GM12892 (cell line): ENCODE measurements at places on chromosomes 7 and 10.
A peak's percentile ranks its signal among the peaks of the same experiment; 100 is the strongest.

- no peak for DNase-seq
These were observed 59.4 kb downstream of the CALCR start for GRCh38 chr7:93515144-93515543.

DNA sequence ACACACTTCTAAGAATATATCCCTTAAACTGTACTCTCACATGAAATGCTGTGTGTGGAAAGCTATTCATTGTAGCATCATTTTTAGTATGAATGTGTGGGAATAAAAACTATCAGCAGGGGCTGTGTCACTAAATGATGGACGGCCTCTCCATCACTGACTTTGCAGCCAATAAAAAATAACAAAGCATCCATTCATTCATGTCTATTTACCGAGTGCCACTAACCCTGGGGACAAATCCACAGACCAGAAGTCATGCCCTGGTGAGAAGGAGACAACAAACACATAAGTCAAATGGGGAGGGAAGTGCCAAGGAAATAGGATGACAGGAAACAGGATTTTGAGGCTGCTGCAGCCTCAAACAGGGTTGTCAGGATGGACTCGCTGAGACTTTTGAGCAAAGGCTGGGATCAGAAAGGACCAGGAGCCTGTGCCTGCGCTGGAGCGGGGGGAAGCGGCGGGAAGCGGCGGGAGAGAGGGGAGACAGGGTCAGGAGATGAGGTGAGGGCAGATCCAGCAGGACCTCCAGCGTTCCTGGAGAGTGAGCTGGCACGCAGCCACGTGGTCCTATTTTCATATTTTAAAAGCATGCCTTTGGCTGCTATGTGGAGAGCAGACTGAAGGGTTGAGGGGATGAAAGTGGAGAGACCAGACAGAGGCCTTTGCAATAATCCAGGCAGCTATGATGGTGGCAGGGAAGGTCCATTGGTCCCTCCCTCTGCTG, 2.2 kb upstream of the NOM1 start:
- DNase-seq: no peak

GRCh38 chr7:132080467-132080866, 495.8 kb downstream of the PLXNA4 start:
- DNase-seq: no peak

DNA sequence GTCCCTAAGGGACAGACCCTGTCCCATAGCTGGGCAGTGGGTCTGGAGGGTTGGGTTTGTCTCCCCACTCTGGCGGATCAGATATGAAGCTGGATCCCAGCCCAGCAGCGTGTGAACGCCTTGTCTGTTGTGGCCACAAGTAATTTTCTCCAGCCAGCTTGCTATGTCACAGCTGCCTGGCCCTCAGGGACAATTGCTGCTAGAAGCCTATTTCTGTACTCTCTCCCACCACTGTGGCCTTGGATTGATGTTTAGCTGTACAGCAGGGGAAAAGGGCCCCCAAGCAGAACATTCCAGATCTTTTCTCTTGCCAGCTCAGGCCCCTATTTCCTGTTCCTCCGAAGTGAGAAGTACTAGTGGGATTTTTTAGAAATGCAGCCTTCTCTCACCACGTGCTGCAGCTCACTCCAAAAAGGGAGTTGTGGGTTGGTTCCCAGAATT, 53.5 kb upstream of the WAC start:
- DNase-seq: no peak

DNA sequence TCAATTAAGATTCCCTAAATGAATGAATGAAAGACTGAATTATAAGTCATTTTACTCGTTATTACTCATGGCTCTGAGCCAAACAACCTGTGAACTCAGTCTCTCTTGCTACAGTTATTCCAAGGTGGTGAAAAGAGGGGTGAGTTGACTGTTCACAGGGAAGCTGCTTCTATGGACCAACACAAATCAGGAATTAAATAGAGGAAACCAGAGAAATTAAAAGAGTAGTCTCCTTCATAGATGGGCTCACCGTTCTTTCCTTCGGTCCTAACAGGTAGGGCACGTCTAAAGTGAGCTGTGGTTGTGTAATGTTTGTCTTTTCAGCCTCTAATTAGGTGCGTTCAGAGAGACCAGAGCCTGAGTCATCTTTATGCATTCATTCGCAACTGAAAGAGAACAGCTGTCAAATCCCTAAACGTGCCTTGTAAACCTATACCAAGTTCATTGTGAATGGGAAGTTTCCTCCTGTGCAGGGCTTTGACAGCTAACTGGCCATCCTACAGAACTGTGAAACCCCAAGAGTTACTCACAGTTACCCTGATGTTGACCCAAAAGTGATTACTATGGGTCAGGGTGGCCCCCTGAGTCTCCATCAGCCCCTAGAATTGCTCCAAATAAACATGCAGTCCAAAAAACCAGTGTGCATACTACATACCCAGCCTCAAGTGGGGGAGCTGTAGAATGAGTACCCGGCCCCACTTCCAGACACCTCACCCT, 18.2 kb upstream of the C10orf53 start:
- DNase-seq: no peak

- DNase-seq: no peak
These were observed 131.8 kb downstream of the BMPER start for GRCh38 chr7:34036972-34037792.

DNA sequence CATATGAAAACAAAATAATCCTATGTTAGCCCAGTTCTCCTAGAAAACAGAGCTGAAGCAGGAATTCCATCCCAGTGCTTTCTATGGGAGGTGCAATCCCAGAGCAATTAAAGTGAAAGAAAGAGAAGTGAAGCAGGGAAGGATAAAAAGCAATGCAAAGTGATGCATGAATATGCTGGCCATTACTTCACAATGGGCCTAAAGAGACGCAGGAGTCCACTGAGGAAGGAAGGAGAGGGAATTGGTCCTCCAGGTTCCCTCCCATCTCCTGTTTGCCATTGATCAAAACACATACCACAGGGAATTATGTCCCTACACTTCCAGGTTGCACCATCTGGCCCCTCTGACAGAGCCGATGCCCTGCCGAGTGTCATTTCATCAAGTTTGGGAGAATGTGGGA, 392.2 kb upstream of the NFE2L3 start:
- no peak for DNase-seq

DNA sequence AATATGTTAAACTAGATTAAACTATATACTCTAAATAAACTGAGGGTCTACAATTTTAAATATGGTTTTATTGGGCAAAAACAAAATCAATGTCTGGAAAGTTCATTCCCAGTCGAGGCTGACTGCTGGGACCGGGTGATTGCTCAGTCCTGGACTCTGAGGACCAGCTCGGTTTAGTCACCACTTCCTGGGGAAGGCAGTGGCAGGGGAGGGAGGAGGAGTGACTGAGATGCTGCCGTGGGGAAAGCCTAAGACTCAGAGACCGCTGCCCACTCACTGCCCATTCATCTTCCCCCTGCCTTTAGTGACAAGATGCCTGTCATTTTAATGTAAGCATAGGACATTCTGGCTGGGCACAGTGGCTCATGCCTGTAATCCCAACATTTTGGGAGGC, 29.0 kb downstream of the ATOH7 start:
- DNase-seq: no peak

DNA sequence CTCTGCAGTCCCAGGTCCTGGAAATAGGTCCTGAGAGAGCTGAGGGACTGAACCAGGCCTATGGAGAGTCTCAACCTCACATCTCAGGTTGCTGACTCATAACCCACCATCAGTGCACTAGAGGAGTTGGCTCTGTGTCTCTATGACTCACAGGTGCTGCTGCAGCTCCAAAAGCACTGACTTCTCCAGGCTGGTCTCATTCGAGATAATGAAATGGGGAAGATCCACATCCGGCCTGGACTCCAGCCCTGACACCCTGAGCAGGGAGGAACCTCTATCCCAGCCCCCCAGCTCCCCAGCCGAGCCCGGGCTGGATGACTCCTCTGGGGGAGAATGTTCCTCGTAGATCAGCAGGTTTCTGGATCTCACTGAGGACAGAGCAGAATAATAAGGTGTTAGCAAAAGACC, 35.5 kb upstream of the DGKI start:
- DNase-seq: peak; percentile 34

GRCh38 chr10:78963074-78964034, 105.4 kb upstream of the ZMIZ1 start:
- no peak for DNase-seq
